Endothelial cell (in vitro differentiated cells): ENCODE measurements at places on chromosomes 12 and 14.

DNA sequence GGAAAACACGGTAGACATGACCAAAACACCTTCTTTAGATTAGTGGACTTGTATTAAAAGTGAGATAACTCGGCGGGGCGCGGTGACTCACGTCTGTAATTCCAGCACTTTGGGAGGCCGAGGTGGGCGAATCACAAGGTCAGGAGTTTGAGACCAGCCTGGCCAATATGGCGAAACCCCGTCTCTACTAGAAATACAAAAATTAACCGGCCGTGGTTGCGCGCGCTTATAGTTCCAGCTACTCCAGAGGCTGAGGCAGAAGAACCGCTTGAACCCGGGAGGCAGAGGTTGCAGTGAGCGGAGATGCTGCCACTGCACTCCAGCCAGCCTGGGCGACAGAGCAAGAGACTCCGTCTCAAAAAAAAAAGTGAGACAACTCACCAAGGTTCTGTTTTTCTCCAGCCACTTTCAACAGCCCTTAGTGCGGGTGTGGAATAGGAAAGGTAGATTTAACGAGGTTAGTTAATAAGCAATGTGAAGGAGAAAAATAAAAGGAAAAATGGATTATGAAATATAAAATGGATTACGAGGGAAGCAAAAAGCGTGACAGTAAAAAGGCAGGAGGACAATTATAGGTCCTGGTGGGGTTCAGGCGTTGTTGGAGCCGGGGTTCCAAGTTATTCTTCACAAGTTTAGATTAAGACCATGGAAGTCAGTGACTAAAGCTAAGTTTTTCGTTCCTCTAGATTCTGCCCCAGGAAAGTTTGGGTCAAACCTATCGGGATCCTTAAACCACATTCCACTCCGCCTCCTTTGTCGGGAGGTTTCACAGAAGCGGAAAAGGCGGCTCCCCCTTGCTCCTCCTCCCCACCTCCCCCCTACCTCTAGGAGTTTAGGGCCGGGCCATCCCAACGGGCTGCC, 534 bp downstream of the PPP2R3C start:
- no peak for DNase-seq

DNA sequence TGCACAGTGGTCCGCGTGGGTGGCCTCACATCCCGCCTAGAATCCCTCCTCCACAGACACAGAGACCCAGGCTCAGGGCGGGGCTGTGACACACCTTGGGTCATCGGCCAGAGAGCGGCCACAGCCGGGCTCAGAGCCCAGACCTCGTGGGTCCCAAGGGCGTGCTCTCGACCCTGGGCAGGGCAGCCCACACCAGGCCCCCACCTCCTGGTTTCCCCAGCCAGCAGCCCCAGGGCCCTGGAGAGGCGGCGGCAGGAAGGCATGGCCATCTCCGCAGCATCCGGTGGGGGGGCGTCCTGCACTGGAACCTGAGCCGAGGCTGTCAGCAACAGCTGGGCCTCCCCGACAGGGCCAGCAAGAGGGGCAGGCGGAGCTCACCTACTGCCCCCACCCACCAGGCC, 15.2 kb downstream of the JAG2 start:
- DNase-seq, result no peak

DNA sequence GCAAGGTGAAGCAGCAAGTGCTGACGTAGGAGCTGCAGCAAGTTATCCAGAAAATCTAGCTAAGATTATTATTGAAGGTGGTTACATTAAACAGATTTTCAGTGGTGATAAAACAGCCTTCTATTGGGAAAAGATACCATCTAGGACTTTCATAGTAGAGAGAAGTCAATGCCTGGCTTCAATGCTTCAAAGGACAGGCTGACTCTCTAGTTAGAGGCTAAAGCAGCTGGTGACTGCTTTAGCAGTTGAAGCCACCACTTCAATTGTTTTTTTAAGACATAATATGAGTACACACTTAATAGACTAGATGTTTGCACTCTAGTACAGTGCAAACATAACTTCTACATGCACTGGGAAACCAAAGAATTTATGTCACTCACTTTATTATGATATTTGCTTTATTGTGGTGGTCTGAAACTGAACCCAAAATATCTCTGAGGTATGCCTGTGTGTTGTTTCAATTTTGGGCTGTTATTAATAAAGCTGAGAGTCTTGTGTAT, 1026.9 kb upstream of the FOXG1 start:
- no peak for DNase-seq

DNA sequence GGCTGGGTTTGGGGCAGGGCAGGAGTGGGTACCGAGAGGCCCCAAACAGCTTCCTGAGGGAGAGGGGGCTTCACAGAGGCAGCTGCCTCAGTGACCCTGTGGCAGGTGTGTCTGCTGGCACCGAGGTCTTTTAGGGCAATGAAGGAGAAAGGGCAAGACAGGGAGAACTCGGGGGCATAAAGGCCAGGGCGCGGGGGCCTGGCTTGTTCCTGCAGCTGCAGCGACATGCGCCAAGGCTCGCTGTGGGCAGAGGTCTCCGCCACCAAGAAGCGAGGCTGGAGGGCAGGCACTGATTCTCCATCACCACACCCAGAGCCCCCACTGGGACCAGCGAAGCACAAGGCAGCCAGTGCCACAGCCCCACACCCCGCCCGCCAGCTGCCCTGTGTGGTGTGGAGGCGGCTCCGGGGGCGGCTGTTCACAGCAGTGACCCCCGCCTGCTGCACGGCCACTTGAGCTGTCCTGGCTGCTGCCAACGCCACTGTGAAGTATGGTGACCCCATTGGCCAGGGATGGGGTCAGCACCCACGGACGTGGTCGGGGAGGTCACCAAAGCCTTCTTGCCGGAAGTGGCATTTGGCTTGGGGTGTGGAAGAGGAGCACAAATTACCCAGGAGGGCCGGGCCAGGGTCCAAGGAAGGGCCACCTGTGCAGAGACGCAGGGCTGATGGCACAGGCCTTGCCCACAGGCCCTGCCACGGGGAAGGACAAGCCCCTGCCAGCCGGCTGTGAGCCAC, 16.4 kb downstream of the BAG5 start:
- DNase-seq, result no peak

- DNase-seq, result no peak
These were observed 11.3 kb upstream of the SAMD4A start for GRCh38 chr14:54555651-54556050.

- DNase-seq, result no peak
These were observed 23.6 kb upstream of the OR4K2 start for GRCh38 chr14:19851365-19851764.
